ENCODE measurements at places on chromosomes 2 and 18. TPM values are rescaled to one million over a fixed set of nuclear protein-coding genes. Genes with fewer than 3 reads are reported as not detected.

Gene EFHD1
- total RNA-seq: 4.0 TPM

Gene LDLRAD4
- not detected for total RNA-seq

Gene EXOC6B
- 30.1 TPM for total RNA-seq

Gene ST3GAL5
- total RNA-seq: 12.7 TPM

Gene SULT1C4
- total RNA-seq: not detected

Gene EFEMP1
- total RNA-seq: 35.9 TPM

Gene FSIP2
- total RNA-seq: not detected

Gene TRIB2
- total RNA-seq: 21.8 TPM

Gene RAPGEF4
- 0.29 TPM for total RNA-seq

Gene MGAT4A
- 0.14 TPM for total RNA-seq

GRCh38 chr2:239020541-239021041, 172.7 kb downstream of the TWIST2 start:
- H3K36me3 ChIP-seq: no peaks in the 10 kb centered on the region
- H3K4me3 ChIP-seq: no peak overlapping the region
- H3K27ac ChIP-seq: no peak overlapping the region
- peaks cover 27% of the 10 kb centered on the region for H3K4me1 ChIP-seq
- peaks cover 32% of the 10 kb centered on the region for H3K27me3 ChIP-seq

- peak; percentile 27 for DNase-seq
- no peak overlapping the region for H3K4me3 ChIP-seq
- no peaks in the 10 kb centered on the region for H3K4me1 ChIP-seq
These were observed 14.9 kb upstream of the CNNM3 start for GRCh38 chr2:96801005-96801785.

DNA sequence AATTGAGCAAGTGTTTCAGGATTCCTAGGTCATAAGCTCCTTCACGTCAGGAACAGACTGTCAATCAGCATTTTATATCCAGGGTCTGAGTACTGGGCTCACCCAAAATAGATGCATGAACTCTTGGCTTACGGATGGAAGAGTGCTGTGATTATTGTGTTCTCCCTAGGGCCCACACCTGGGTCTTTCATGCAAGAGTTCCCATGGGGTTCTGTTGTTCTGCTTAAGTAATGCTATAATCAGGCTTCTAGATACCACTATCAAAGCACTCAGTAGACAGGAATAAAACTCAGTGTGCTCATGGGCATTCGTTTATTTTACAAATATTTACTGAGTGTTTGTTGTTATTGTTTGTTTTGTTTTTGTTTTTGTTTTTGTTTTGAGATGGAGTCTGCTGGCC, 46.4 kb upstream of the PMAIP1 start:
- DNase-seq: no peak
- H3K27ac ChIP-seq: no peak overlapping the region
- H3K4me1 ChIP-seq: peaks cover 11% of the 10 kb centered on the region
- no peaks in the 10 kb centered on the region for H3K36me3 ChIP-seq
- peaks cover 8% of the 10 kb centered on the region for H3K27me3 ChIP-seq

- H3K36me3 ChIP-seq: no peaks in the 10 kb centered on the region
- DNase-seq: peak; percentile 19
- H3K27me3 ChIP-seq: peaks cover 6% of the 10 kb centered on the region
- no peak overlapping the region for H3K4me3 ChIP-seq
These were observed 48.8 kb upstream of the LCLAT1 start for GRCh38 chr2:30398084-30398873.

DNA sequence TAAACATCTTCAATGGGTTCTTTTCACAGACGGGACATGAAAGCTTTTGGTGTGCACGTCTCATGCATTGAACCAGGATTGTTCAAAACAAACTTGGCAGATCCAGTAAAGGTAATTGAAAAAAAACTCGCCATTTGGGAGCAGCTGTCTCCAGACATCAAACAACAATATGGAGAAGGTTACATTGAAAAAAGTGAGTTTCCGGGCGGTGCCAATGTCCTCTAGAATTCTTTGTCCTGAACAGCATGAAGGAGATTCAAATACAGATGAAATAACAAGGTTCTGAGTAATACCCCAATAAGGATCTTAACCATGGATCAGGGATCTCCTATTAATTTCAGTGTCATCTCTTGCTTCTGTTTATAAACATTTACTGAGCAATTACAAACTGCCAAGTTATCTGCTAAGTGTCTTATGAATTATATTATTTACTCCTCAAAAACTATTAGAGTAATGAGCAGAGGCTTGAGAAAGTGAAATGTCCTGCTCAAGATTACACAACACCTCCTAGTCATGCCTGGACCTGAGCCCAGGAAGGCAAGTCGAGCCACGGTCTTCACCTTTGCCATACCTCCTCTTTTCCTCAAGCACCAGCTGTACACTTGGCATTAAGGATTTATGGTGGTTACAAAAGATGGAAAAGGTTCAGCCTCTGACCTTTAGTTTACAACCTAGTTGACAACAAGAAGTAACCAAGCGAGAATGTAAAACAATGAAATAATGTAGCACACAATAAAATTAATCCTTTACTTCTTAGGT, 22.6 kb downstream of the DHRS9 start:
- peaks cover 11% of the 10 kb centered on the region for H3K4me1 ChIP-seq
- peak; percentile 3 for DNase-seq
- no peaks in the 10 kb centered on the region for H3K27me3 ChIP-seq
- no peak overlapping the region for H3K27ac ChIP-seq

DNA sequence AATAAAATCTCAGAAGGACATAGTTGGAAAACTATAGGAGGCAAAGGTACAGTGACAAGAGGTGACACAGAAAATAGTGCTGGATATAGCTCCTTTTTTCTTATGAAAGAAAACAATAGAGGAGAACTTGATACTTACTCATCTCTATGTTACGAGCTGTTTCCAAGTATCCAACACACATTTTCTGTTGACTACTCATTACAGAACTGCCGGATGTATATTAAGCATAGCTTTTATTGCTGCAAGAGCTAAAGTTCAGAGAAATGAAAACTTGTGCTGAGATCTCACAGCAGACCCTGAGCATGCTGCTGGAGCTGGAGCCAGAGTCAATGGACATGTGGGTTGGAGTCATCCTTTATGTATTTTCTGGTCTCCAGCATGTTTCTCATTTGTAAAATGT, 210.0 kb upstream of the NT5C1B start:
- DNase-seq: peak; percentile 52
- H3K27ac ChIP-seq: no peak overlapping the region
- no peak overlapping the region for H3K4me3 ChIP-seq
- H3K27me3 ChIP-seq: no peaks in the 10 kb centered on the region
- H3K4me1 ChIP-seq: peaks cover 6% of the 10 kb centered on the region
- no peaks in the 10 kb centered on the region for H3K36me3 ChIP-seq

DNA sequence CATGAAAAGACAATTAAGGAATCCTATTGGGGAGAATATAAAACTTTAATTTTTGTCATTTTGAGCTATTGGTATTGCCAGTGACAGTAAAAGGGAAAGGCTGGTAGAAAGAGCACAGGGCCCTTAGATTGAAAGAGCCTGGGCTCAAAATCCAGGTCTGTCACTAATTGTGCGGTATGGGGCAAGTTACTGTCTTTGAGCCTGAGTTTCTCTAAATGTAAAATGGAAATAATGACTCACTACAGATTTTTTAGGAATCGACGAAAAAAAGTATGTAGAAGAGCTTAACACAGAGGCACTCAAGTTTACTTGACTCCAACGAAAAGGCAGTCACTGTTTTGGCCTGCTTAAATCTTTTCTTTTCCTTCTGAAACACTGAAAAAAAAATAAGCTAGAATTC, 7.0 kb downstream of the NDUFV2 start:
- peak overlapping the region; percentile 67 for H3K4me3 ChIP-seq
- H3K27me3 ChIP-seq: peaks cover 2% of the 10 kb centered on the region
- peaks cover 23% of the 10 kb centered on the region for H3K36me3 ChIP-seq
- peaks cover 80% of the 10 kb centered on the region for H3K4me1 ChIP-seq
- peak overlapping the region; percentile 81 for H3K27ac ChIP-seq

GRCh38 chr2:169360984-169361705, 1.2 kb downstream of the LRP2 start:
- H3K4me3 ChIP-seq: peak overlapping the region; percentile 56
- peaks cover 38% of the 10 kb centered on the region for H3K4me1 ChIP-seq
- peaks cover 31% of the 10 kb centered on the region for H3K27me3 ChIP-seq
- H3K27ac ChIP-seq: no peak overlapping the region
- DNase-seq: no peak

GRCh38 chr2:64522843-64523428, 1.2 kb upstream of the AFTPH start:
- peaks cover 9% of the 10 kb centered on the region for H3K27me3 ChIP-seq
- H3K4me1 ChIP-seq: peaks cover 29% of the 10 kb centered on the region
- DNase-seq: peak; percentile 79
- H3K27ac ChIP-seq: peak overlapping the region; percentile 91

DNA sequence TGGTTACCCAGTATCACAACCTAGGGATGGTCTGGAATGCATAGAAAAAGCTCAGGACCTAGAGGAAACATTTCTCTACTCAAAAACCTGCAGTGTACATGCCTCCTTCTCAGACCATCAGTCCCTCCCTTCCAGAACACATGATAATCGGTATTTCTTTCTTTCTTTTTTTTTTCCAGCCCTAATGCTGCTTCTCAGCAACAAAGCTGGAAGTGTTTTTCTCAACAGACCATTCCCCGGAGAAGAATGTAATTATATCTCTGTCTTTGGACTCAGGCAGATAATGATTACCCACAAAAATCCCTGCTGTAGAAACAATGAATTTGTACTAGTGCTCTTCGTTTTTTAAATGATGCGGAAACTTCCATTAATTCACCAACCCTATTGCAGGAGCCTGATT, 44.1 kb upstream of the NDUFV2 start:
- no peaks in the 10 kb centered on the region for H3K36me3 ChIP-seq
- peaks cover 9% of the 10 kb centered on the region for H3K27me3 ChIP-seq
- H3K4me1 ChIP-seq: peaks cover 26% of the 10 kb centered on the region
- DNase-seq: no peak

GRCh38 chr18:57150828-57151227, 3.9 kb downstream of the BOD1L2 start:
- no peaks in the 10 kb centered on the region for H3K36me3 ChIP-seq
- no peak overlapping the region for H3K27ac ChIP-seq
- H3K4me3 ChIP-seq: no peak overlapping the region
- DNase-seq: no peak

- H3K4me3 ChIP-seq: no peak overlapping the region
- peaks cover 26% of the 10 kb centered on the region for H3K36me3 ChIP-seq
These were observed 14.4 kb upstream of the STON1 start for GRCh38 chr2:48515513-48515985.

GRCh38 chr2:159793326-159793725, 4.7 kb downstream of the CD302 start:
- H3K4me1 ChIP-seq: peaks cover 13% of the 10 kb centered on the region
- H3K27me3 ChIP-seq: peaks cover 12% of the 10 kb centered on the region
- H3K4me3 ChIP-seq: no peak overlapping the region
- H3K36me3 ChIP-seq: no peaks in the 10 kb centered on the region
- no peak for DNase-seq

- H3K27ac ChIP-seq: no peak overlapping the region
- peaks cover 20% of the 10 kb centered on the region for H3K4me1 ChIP-seq
- H3K36me3 ChIP-seq: no peaks in the 10 kb centered on the region
- H3K4me3 ChIP-seq: no peak overlapping the region
- H3K27me3 ChIP-seq: no peaks in the 10 kb centered on the region
These were observed 315.0 kb upstream of the SLC39A10 start for GRCh38 chr2:195342061-195342460.

DNA sequence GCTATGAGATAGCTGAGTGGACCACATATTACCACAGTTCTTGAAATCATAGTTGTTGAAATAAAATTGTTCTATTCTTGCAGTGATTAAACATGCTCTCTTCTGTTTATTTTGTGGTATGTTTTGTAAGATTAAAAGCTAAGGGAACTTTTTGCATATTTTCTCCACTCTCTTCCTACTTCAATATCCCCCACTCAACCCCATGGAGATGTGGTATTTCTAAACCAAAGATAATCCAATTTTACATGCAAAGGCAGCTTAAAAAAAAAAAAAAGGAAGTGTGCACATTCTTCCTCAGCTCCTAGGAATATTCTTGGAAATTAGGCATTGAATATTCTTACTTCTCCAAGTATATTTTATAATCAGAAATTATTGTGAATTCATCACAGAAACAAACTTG, 15.0 kb upstream of the PAX3 start:
- H3K4me3 ChIP-seq: no peak overlapping the region
- no peak for DNase-seq
- H3K36me3 ChIP-seq: no peaks in the 10 kb centered on the region
- H3K27me3 ChIP-seq: peaks cover 41% of the 10 kb centered on the region
- H3K27ac ChIP-seq: no peak overlapping the region
- peaks cover 19% of the 10 kb centered on the region for H3K4me1 ChIP-seq

- no peak overlapping the region for H3K4me3 ChIP-seq
- no peak overlapping the region for H3K27ac ChIP-seq
- no peak for DNase-seq
- no peaks in the 10 kb centered on the region for H3K4me1 ChIP-seq
- no peaks in the 10 kb centered on the region for H3K36me3 ChIP-seq
These were observed 165.5 kb upstream of the ACVR2A start for GRCh38 chr2:147679191-147679954.

DNA sequence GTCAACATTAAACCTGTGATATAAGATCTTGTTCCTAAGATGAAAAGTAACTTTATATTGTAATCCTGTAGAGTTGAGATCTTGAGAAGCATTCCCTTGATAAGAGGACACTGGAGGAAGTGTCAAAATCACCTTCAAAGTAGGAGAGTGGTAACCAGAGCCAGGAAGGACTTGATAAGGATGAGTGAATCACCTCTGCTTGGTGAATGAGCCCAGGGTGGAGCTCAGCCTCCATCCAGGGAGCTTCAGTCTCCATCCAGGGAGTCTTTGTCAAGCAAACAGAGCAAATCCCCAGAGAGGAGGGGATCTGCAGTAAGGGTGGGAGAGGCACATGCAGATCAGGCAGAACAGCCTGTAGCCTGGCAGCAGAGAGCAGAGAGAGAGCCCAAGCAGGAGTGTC, 167.1 kb upstream of the SIX2 start:
- H3K4me3 ChIP-seq: no peak overlapping the region
- peaks cover 7% of the 10 kb centered on the region for H3K36me3 ChIP-seq
- H3K27me3 ChIP-seq: peaks cover 20% of the 10 kb centered on the region
- H3K4me1 ChIP-seq: peaks cover 46% of the 10 kb centered on the region
- no peak overlapping the region for H3K27ac ChIP-seq

GRCh38 chr2:223786236-223786635, 51.1 kb downstream of the AP1S3 start:
- peaks cover 8% of the 10 kb centered on the region for H3K4me1 ChIP-seq
- no peak overlapping the region for H3K4me3 ChIP-seq
- no peak for DNase-seq
- H3K36me3 ChIP-seq: no peaks in the 10 kb centered on the region
- H3K27me3 ChIP-seq: no peaks in the 10 kb centered on the region

DNA sequence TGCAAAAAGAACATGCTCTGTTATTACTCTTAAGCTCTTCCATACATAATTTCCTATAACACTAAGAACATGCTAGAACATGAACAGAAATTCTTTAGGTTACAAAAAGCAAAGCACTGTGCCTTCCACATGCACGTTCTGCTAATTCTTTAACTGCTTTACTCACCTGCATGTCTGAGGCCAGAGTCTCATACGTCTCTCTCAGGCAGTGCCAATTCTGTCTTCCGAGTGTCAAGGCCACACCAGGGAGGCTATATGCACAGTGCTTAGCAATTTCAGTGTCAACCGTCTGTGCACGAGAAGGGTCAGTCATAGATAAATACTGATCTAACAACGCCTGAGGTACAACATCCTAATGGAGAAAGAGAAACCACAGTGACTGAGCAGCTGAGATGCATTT, 55.1 kb downstream of the PPP4R1 start:
- no peak for DNase-seq
- peaks cover 65% of the 10 kb centered on the region for H3K36me3 ChIP-seq
- no peaks in the 10 kb centered on the region for H3K27me3 ChIP-seq
- H3K4me1 ChIP-seq: no peaks in the 10 kb centered on the region
- H3K27ac ChIP-seq: no peak overlapping the region
- no peak overlapping the region for H3K4me3 ChIP-seq

All from HFFc6 (cell line).